Activated CD8-positive, alpha-beta memory T cell treated with anti-CD3 and anti-CD28 coated beads, Interleukin-2, amount 10 ng/mL, durations not matched to agents 7 days and 5 days (primary cell): ENCODE measurements at places on chromosomes 5 and 9. TPM values are rescaled to one million over a fixed set of nuclear protein-coding genes. Genes with fewer than 3 reads are reported as not detected.

DNA sequence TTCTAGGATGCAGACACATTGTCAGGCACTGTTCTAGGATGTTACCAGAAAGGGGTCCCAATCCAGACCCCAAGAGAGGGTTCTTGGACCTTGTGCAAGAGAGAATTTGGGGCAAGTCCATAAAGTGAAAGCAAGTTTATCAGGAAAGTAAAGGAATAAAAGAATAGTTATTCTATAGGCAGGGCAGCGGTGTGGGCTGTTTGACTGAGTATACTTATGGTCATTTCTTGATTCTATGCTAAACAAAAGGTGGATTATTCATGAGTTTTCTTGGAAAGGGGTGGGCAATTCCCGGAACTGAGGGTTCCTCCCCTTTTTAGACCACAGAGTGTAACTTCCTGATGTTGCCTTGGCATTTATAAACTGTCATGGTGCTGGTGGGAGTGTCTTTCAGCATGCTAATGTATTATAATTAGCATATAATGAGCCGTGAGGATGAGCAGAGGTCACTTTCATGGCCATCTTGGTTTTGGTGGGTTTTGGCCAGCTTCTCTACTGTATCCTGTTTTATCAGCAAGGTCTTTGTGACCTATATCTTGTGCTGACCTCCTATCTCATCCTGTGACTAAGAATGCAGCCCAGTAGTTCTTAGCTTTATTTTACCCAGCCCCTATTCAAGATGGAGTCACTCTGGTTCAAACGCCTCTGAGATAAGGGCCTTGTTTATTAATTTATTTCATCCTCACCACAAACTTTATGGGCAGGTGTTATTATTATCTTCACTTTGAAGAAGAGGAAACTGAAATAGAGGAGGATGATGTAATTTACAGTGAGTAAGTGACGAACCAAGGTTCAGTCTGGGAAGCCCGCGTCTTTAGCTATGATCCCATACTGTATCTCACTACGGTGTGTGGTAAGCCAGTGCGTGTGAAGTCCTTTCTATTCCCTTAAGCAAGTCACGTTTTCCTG is 186.0 kb upstream of the KLF4 start:
- DNase-seq: no peak
- H3K4me3 ChIP-seq: no peak overlapping the region
- no peaks in the 10 kb centered on the region for H3K27me3 ChIP-seq
- no peaks in the 10 kb centered on the region for H3K4me1 ChIP-seq
- H3K36me3 ChIP-seq: no peaks in the 10 kb centered on the region

Gene HAPLN1
- total RNA-seq: not detected

DNA sequence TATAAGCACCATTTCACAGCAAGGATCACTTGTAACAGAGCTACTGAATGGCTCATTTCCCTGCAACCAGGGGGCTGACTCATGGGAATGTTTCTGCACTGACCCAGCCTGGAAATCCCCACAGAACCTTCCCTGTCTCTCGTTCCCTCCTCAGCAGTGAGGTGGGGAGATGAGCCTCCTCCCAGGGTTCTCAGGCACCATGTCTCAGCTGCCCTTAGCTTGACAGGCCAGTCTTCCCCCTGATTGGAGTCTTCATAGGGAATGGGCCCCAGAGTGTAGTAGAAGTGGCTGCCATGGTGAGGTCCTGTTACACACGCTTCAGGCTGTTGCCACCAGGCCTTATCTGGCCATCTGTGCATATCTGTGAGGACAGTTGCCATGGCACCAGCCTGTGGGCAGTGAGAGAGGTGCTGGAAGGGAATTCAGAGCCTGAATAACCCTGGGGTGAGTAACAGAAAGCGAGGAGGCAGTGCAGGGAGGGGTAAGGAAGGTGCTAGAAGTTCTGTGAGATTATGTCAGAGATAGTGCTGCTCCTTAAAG is 324.4 kb downstream of the ENC1 start:
- no peak overlapping the region for H3K27ac ChIP-seq
- H3K4me1 ChIP-seq: no peaks in the 10 kb centered on the region
- H3K27me3 ChIP-seq: peaks cover 8% of the 10 kb centered on the region
- no peak overlapping the region for H3K4me3 ChIP-seq

DNA sequence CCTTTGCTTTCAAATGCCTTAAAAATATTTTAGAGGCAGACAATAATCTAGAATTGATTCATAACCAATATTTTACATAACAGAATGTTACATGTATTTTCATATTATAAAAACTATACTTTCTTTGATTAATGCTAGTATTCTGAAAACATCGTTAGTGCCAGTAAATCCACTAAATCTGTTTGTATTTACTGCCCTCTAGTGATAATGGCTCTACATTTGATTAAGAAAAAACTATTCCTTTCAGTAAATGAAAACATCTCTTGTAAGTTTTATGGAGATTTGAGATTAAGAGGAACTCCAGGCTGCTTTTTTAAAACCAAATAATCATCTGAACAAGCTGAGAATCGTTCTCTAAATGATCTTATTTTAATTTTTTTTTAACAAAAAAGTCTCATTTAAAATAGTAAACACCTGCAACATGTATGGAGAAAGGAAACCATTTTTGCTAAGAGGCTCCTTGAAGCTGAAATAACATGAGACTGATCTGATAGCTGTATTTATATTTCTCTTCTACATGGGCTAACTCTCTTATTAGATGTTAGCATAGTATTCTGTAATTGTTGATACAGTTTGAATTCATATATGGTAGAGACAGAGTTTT is 424.7 kb downstream of the RAB3C start:
- H3K4me3 ChIP-seq: no peak overlapping the region
- H3K27me3 ChIP-seq: no peaks in the 10 kb centered on the region
- no peak overlapping the region for H3K27ac ChIP-seq
- no peak for DNase-seq
- peaks cover 46% of the 10 kb centered on the region for H3K4me1 ChIP-seq

Gene CFAP157
- total RNA-seq: not detected

- no peak for DNase-seq
- H3K27ac ChIP-seq: no peak overlapping the region
- H3K4me1 ChIP-seq: no peaks in the 10 kb centered on the region
- no peak overlapping the region for H3K4me3 ChIP-seq
- H3K27me3 ChIP-seq: no peaks in the 10 kb centered on the region
Measured at GRCh38 chr9:16318516-16319060, 551.9 kb downstream of the BNC2 start.

Gene SPINK1
- not detected for total RNA-seq

Gene TLE1
- 0.41 TPM for total RNA-seq
